OCI-LY7 (cell line): ENCODE measurements at places on chromosomes 2 and 18. TPM values are rescaled to one million over a fixed set of nuclear protein-coding genes. Genes with fewer than 3 reads are reported as not detected.

DNA sequence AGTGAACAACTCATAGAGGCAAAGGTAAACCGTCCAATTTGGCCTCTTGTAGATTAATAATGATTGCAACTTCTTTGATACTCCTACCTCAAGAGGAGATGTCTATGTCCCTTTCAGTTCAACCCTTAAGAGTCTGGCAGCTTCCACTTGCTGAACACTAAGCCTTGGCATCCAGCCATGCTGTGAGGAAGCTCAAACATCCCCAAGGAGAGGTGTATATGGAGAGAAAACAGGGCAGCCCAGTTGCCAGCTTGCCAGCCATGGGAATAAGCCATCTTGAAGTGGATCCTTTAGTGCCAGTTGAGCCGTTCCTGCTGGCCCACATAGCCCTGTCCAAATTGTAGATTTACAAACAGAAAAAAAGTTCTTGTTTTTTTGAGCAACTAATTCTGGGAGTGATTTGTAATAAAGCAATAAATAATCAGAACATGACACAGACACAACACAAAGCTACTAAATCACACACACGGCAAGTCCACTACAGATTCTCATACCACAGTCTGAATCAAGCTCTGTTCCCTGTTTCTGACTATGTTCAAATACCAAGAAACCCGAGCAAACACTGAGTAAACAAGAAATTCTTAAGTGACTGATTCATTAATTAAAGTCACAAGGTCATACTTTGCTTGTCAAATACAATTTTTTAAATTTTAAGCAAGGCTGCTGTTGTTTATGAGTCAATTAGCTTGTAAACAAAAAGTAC, 96.1 kb downstream of the PID1 start:
- no peak for DNase-seq

- no peak for DNase-seq
Observed at GRCh38 chr2:143559147-143559546, 429.9 kb downstream of the ARHGAP15 start.

GRCh38 chr2:38056216-38056615, 19.7 kb downstream of the CYP1B1 start:
- no peak for DNase-seq

DNA sequence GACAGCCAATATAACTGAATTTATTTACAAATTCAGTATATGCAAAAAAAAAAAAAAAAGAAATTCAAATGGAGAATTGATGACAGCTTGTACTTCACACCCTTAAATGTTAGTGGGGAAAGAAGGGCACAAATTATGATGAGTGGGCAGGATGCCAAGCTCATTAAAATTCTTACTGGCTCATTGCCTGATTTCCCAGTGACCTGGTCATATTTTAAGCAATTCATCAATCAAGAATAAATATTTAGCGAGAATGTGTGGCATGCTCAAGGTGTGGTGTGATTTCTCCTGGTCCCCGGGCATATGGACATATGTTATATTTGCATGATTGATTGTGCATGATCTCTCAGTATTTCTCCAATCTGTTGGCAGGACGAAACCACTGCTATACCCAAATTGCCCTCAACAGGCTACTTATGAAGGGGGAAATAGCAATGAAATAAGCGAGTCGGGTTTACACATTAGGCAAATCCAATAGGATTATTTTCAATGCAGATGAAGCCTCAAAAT, 883.0 kb downstream of the LRRTM4 start:
- DNase-seq = no peak

GRCh38 chr2:181072486-181073235, 92.3 kb downstream of the UBE2E3 start:
- no peak for DNase-seq

DNA sequence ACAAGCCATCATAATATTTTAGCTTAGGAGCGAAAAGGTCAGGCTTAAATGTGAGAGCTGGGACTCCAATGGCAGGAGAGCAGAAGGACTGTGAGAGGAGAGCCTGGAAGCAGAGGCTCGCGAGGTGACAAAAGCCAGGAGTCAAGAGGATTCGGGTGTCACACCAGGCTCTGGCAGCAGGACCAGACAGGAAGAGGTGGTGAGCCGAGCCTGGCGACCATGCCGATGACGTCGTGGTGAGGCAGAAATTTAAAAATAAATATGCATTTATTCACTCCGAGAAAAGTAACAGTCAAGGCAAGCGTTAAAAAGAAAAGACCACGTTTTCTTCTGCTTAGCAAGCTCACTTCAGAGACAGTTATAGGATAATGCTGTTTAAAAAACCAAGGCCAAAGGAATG, 31.3 kb upstream of the ZNF236 start:
- DNase-seq = no peak

- no peak for DNase-seq
Observed at GRCh38 chr2:85399183-85399455, 11.0 kb downstream of the CAPG start.

- no peak for DNase-seq
Observed at GRCh38 chr2:17749753-17750438, 3.7 kb downstream of the SMC6 start.

GRCh38 chr2:224211791-224212190, 172.7 kb upstream of the SERPINE2 start:
- DNase-seq = peak; percentile 17

DNA sequence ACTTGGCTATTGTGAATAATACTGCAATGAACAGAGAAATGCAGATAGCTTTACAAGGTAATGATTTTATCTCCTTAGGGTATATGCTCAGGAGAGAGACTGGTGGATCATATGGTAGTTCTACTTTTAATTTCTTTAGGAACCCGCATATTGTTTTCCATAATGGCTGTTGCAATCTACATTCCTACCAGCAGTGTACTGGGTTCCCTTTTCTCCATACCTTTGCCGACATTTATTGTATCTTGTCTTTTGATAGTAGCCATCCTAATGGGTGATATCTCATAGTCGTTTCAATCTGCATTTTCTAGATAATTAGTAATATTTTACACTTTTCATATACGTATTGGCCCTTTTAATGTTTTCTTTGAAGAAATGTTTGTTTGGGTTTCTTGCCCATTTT, 702.9 kb upstream of the ACVR2A start:
- no peak for DNase-seq

DNA sequence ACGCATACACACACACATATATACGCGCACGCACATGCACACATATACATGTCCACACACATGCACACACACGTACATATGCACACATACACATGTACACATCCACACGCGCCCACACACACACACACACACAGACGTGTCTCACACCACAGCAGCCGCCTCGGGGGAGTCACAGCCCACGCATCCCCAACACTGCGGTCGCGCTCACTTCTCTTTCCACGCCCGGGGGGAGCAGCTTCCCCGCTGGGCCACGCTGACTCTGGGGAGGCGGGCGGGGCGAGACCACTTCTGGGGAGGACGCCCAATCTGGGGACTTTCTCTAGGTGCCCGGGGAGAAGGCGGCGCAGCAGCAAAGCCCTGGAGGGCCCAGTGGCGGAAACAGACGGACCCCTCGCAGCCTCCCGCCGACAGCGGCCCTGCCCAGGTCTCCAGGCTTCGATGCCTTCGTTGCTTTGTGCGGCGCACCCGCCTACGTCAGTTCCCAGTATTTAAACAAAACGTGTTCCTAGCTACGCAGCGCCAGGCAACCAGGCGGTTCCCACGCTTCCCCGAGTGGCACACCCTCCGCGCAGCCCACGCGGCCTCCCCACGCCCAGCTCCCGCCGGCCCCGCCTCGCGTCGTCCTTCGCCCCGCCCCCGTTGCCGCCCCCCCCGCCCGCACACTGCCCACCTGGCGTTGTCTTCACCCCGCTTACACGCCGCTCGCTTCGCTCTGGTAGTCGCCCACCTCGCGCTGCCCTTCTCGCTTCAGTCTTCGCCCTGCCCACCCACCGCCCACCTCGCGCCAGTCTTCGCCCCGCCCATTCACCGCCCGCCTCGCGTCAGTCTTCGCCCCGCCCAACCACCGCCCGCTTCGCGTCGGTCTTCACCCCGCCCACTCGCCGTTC, 810 bp upstream of the RBFA start:
- DNase-seq = no peak

GRCh38 chr2:217858519-217859491, 144.0 kb downstream of the TNS1 start:
- DNase-seq = no peak

GRCh38 chr2:30421026-30421603, 25.9 kb upstream of the LCLAT1 start:
- no peak for DNase-seq

DNA sequence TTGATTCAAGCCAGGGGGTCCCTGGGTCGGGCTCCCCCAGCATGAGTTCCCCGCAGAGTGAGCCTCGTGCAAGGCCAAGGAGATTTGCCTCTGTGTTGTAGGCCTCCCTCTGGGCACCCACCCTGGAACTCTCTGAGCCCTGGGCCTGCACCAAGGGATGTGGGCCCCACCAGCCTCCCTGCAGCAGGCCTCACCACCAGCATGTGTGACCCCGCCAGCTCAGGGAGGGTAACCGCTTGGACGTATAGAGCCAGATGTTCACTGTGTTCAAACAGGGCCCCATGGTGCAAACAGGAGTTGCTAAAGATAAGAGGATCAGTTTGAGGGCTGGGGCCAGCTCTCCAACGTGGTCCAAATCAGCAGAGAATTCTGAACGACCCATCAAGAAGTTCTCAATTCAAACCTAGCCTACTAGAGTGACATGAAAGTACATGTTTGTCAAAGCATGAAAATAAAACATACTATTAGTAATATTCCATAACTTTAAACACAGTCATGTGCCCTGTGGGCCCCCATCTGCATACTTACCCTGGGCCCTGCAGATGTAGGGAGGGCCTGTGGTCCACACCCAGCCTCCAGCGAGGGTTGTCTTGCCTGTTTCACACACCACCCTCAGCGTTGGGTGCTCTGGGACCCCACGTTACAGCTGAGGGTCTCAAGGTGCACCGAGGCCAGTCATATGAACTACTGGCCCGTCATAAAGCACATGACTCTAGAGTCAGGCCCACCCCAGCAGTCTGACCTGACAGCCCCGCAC, 5.5 kb upstream of the TUBB6 start:
- DNase-seq = no peak

- no peak for DNase-seq
Observed at GRCh38 chr2:111919794-111920608, 21.6 kb downstream of the MERTK start.

DNA sequence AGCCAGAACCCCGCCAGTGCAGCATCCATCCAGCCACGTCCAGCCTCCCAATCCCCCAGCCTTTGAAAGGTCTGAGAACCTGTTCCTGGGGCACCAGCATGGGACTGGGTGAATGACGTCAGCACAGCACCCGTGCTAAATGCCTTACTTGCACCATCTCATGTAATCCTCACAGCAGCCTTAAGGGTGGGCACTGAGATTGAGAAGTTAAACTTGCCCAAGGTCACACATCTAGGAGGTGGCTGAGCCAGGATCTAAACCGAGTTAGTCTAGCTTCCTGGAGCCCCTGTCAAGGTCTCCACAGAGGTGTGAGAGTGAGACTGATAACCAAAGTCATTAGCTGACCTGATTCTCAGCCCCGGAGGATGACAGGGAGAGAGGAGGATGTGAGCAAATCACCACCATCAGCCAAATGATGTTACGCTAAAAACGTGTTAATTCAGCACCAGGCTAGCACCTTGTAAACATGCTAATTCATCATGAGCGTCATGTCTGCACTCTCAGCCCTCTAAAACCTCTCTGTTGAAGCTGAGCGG, 4.6 kb downstream of the CD8A start:
- DNase-seq = no peak

DNA sequence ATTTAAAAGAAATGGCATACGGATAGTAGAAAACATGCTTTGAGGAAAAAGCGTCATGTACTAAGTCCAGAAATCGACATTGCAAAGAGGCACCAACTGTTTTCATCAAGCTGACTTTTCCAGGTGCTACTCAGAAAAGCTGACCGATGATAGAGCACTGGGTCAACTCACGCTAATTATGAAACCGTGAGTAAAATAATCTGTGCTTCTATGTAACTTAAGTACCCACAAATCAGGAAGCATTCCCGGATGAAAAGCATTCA, 353 bp upstream of the NUP35 start:
- no peak for DNase-seq

DNA sequence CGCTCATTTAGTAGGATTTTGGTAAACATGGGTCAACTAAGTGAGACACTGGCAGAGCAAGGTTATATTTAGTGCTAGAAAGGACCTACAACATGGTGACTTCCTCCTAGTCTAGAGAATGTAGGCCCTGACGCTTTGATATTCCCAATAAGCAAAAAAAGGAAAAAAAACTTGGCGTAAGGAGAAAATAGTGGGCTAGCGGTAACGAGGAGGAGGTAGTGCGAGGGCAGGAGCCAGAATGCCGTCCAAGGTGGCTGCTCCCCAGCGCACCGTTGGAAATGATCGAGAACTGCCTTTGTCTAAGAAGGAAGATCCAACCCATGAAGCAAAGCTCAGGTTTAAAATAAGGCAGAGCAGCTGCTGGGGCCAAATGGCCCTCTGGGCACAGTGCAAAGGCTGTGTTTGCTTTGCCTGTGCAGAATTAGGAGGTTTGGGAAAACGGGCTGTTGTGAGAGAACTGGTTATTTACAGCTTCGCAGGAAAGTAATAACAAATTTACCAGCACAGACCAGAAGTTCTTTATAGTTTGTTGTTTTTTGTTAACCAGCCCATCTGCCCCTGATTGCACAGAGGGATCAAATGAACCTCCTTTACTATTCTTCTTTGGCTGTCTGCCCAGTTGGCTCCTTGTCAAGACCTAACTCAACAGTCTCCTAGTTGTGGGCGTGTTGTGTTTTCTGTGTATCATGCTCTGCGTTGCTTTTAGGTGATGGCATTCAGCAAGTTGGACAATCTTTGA, 86.6 kb downstream of the ITGB1BP1 start:
- DNase-seq = no peak

- no peak for DNase-seq
Observed at GRCh38 chr18:51946946-51947345, 393.1 kb upstream of the DCC start.

GRCh38 chr2:118340103-118340502, 251.8 kb downstream of the INSIG2 start:
- DNase-seq = no peak

- DNase-seq = no peak
Observed at GRCh38 chr2:71781695-71782228, 328.4 kb downstream of the DYSF start.

GRCh38 chr2:223166983-223167650, 115.1 kb downstream of the KCNE4 start:
- DNase-seq = peak; percentile 38

The UNC80 gene
- not detected in 2 replicates for total RNA-seq

The CYP1B1 gene
- total RNA-seq = not detected in 2 replicates

The CABYR gene
- not detected in 2 replicates for total RNA-seq

The RSAD2 gene
- total RNA-seq = not detected in 2 replicates

The MRPS5 gene
- 90.2 and 100 TPM in 2 replicates for total RNA-seq

The HTRA2 gene
- total RNA-seq = 50.7 and 59.4 TPM in 2 replicates

The EVX2 gene
- total RNA-seq = not detected in 2 replicates

The EPB41L3 gene
- not detected in 2 replicates for total RNA-seq

The TCF23 gene
- total RNA-seq = 0.25 TPM in 1 of 2 replicates, not detected in the other

The LYPD6B gene
- total RNA-seq = not detected in 2 replicates

The DSEL gene
- not detected in 2 replicates for total RNA-seq

The DSG1 gene
- not detected in 2 replicates for total RNA-seq

The DYSF gene
- not detected in 2 replicates for total RNA-seq

The L3MBTL4 gene
- not detected in 2 replicates for total RNA-seq

The PPP1R1C gene
- not detected in 2 replicates for total RNA-seq

The TLX2 gene
- total RNA-seq = not detected in 2 replicates
